Epithelial cell of proximal tubule (primary cell): ENCODE measurements at places on chromosomes 6 and 20. TPM values are rescaled to one million over a fixed set of nuclear protein-coding genes. Genes with fewer than 3 reads are reported as not detected.

FKBP1C gene
- total RNA-seq, result 0.36 and 0.58 TPM in 2 replicates

BEND6 gene
- 2.6 and 6.1 TPM in 2 replicates for total RNA-seq

SNAP91 gene
- total RNA-seq, result not detected in 2 replicates

MCM3 gene
- 137 and 175 TPM in 2 replicates for total RNA-seq

RIMS1 gene
- total RNA-seq, result 0.17 and 0.58 TPM in 2 replicates

TSBP1 gene
- total RNA-seq, result not detected in 2 replicates

SLC16A10 gene
- total RNA-seq, result 0.63 and 1.9 TPM in 2 replicates

HSD17B8 gene
- total RNA-seq, result 16.3 and 16.9 TPM in 2 replicates

VNN1 gene
- total RNA-seq, result under 0.01 and 0.14 TPM in 2 replicates
